ENCODE measurements at places on chromosomes 2 and 18.

GRCh38 chr2:132038179-132038882 lies 123.4 kb downstream of the ANKRD30BL start:
- no peak for DNase-seq

DNA sequence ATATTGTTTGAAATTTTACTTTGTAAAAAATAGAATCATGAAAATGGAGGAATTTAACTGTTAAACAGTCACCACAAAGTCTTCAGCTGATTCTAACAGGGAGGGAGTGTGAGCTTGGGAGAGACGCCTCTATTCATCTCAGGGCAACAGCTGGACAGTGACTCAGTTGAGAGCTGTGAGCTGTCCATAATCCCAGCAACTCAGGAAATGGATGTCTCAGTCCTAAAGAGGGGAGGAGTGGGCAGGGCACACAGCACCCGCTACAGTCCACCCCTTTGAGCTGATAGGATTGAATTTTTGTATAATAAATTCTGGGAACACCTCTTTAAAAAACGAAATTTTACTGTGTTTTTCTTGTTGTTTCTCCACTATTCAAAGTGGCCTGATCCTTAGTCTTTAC lies 255.1 kb upstream of the THUMPD2 start:
- DNase-seq, result no peak

GRCh38 chr2:70730730-70731129 lies 37.3 kb downstream of the ADD2 start:
- no peak for DNase-seq

GRCh38 chr2:172119089-172119488 lies 16.4 kb upstream of the DLX2 start:
- no peak for DNase-seq

GRCh38 chr18:13642440-13642827 lies 83.9 kb downstream of the FAM210A start:
- no peak for DNase-seq

DNA sequence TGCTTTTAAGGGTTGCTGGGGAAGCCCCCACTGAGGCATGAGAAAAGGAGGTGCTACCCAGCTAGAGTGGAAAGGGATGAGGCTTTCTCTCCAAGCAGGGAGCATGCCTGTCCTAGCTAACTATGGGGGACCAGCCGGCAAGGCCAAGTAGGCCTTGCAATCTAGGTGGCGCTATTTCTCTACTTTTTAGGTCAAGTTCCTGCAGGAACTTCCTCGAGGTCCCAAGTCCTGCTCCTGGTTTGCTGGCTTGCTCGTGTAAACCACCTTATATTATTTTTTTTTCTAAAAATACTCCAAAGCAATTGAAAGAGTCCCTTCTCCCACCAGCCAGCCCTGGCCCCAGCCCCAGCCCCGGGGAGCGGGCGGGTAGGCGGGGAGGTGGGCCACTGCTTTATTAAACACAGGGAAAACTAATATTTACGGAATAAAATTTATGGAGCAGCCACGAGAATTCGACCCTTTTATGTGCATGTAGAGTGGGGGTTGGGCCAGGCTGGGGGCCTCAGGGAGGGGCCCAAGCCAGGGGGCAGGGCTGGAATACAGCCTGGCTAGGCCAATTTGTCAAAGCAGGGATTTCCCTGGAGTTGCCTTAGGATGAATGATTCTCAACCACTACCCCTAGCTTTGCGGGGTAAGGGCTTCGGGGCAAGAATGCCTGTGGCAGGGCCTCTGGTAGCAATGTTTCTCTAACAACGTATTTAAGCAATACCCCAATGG lies 12.8 kb upstream of the IHH start:
- DNase-seq, result no peak

GRCh38 chr2:131584380-131584779 lies 56.7 kb downstream of the CCDC74A start:
- DNase-seq, result no peak

- no peak for DNase-seq
Observed at GRCh38 chr2:146365041-146365440, 1479.8 kb upstream of the ACVR2A start.

DNA sequence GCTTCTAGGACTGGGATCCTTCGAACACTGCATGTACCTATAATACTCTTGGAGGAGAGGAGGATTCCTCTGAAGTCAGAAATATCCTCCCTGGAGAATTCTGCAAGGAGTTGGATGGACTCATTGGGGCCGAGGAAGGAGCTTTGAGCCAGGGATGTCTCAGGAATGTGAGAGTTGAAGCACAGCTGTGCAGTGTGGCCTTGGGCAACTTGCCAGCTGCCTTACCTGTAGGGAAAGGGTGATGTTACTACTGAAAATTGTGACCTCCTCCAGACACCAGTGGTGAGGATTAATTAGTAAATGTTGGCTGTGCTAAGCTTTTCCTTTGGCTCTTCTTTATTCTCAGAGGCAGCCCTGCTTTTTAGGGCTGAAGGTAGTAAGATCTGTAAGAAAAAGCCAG lies 41.4 kb downstream of the FMNL2 start:
- no peak for DNase-seq

GRCh38 chr2:601387-601698 lies 75.9 kb downstream of the TMEM18 start:
- no peak for DNase-seq

DNA sequence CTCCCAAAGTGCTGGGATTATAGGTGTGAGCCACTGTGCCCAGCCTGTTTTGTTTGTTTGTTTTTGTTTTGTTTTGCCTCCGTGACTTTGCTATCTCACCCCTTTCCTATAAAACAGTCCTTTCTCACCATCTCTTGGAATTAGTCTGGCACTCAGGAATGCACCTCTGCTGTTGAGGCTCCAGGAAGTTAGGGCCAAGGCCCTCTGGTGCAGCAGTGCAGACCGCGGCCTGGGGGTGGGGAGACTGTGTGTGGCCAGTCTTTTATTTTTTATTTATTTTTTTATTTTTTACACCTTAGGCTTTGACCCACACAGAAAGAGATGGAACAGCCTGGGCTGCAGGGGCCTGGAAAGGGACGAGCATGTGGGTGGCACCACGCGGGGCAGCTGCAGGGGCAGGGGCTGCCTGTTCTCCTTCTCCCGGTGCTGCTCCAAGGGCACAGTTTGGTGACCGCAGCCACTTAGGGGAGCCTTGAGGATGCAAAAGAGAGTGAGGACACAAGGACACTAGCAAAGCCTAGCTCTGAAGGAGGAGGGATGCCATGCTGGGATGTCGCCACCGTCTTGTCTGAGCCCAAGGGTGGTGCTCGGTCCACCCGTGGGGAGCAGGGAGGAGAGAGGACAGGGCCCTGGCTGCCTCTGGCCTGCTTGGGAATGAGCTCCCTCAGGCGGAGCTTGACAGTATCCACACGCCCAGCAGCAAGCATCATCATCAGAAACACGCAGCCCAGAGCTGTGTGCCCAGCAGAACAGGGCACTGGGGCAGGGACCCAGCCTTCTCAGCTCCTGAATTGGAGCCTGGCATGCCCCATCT lies 19.4 kb upstream of the ALPI start:
- no peak for DNase-seq

DNA sequence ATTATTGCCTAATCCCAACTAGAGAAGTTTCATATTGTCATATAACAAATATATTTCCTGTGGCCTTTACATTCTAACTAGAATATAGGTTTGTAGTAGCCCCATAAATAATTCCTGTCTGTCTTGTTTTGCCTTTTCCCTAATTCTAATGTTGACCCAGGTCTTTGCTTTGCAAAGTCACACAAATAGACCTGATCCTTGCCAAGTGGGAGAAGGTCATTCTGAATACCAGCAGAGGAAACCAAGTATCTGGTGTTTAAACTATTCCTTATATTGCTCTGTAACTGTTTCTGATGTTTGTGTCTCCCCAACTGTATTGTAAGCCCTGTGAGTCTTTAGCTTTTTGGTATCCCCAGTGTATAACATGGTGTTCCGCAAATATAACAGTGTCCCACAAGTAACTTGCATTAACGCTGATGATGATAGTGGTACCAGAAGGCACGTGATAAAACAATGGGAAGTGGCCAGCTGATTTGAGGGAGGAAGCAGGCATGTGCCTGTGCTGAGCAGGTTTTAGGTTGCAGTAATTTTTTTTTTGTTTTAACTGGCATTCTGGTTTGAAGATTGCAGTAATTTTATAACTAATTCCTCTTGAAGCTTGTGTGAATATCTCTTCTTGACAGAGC lies 11.1 kb downstream of the HADHB start:
- no peak for DNase-seq

GRCh38 chr2:157469726-157470125 lies 25.8 kb upstream of the CYTIP start:
- DNase-seq, result no peak

GRCh38 chr2:26555246-26556133 lies 77.6 kb upstream of the OTOF start:
- peak; percentile 14 for DNase-seq

- DNase-seq, result no peak
Observed at GRCh38 chr2:84686783-84687476, 170.6 kb downstream of the DNAH6 start.

GRCh38 chr18:5974696-5975095 lies 79.4 kb upstream of the TMEM200C start:
- no peak for DNase-seq

DNA sequence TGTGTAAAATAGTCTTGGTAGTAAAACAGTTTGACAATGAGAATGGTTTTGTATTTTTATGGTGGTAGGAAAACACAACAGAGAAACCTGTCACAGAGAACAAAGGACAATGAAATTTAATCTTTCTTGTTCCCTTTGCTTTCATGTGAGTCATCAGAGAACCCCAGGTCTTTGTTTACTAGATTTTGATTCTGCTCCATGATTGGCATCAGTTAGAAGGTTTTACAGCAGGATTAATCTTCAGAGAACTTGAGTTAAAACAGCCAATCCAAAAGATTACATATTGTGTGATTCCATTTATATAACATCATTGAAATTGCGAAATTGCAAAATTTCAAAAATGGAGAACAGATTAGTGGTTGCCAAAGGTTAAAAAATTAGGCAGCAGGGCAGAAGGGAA lies 2.5 kb downstream of the APLF start:
- no peak for DNase-seq

- no peak for DNase-seq
Observed at GRCh38 chr2:99205491-99205890, 24.5 kb downstream of the MRPL30 start.

- DNase-seq, result no peak
Observed at GRCh38 chr18:79164706-79165105, 95.5 kb downstream of the ATP9B start.

DNA sequence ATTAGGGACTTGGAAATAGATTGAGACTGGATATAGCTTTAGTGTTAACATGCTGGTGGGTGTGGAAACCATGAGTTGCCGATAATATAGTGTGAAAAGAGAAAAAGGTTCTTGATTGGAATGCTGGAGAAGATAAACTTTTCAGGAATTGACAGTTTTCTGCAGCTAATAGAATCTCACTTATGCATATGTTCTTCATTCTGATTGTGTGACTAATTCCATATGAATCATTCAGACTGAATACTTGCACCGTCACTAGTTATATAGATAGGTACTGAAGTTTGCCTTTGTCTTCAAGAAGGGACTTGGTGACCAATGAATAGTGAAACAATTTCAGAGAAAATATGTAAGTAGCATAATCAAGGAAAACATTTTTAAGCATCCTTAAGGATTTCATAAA lies 225.7 kb upstream of the FOSL2 start:
- no peak for DNase-seq

DNA sequence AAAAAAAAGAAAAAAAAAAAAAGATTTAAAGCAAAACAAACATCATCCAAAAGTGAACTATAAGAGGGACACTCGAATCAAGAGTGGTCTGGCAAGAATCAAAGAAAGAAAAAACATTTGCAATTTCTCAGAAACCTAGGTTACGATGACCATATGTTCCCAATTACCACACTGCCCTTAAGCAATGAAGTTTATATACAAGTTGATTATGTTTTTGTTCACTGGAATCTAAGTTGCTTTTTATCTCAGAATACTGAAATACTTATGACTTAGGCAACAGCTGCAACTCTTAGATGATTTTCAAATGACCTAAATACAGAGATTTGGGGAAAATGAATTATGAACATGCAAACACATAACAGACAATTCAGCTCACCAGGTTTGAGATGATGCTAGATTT lies 597.1 kb upstream of the CHAC2 start:
- no peak for DNase-seq

GRCh38 chr2:64624108-64624610 lies 29.6 kb downstream of the SERTAD2 start:
- DNase-seq, result no peak

DNA sequence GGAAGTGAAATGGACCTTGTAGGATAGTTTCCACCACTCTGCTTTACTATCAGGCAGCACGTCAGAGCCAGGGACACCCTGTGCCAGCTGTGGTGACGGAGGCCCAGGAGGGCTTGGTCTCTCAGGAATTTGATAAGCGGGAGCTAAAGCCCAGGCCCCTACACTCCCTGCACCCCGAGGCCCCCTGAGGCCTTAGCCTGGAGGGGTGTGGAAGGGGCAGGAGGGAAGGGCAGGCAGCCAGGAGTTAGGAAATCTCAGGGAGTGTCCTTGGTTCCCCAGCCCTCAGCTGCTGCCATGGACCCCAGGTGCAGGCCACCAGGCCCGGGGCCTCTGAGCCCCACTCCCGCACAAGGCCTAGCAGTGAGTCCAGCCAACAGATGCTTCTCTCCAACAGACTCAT lies 38.2 kb downstream of the PDIA6 start:
- no peak for DNase-seq

GRCh38 chr2:38194751-38195150 lies 118.8 kb upstream of the CYP1B1 start:
- no peak for DNase-seq

GRCh38 chr2:222318026-222318711 lies 19.4 kb upstream of the PAX3 start:
- DNase-seq, result no peak

GRCh38 chr2:165239856-165240515 lies 772 bp downstream of the SCN2A start:
- no peak for DNase-seq

DNA sequence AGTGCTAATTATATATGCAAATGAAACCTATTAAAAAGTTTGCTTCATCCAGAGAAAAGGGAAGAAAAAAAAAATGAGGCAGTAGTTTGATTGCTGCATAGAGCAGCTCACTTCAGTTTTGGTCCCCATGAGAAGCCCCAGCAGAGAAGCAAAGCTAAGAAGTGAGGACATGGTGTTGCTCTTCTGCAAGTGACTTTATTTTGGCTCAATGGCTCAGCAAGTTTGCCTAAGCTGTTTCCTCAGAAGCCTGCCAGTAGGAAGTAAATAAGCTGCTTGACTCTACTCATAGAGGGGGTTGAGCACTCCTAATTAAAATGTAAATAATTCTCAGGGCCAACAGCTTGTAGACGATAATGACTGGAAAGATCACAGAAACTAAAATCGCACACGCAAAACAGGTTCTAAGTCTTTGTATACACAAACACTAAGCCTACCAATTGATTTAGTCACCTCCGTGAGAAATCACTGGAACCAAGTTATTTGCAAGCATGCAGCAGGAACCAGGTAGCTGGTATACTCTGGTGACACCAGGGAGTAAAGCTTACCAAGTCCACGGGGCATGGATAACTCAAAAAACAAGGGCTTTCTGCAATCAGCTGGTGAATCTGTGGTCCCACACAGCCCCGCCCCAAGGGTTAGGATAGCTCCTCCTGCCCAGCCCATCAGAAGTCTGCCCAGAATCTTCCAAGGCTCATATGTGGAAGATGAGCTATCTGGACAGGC lies 39.7 kb upstream of the NABP1 start:
- DNase-seq, result no peak

GRCh38 chr2:192073878-192074277 lies 120.9 kb downstream of the TMEFF2 start:
- no peak for DNase-seq
